ENCODE measurements at places on chromosomes 12 and 14. TPM values are rescaled to one million over a fixed set of nuclear protein-coding genes. Genes with fewer than 3 reads are reported as not detected.

NUBPL gene
- 19.5 TPM for total RNA-seq

ANO4 gene
- total RNA-seq, result 0.30 TPM

PGF gene
- total RNA-seq, result 9.4 TPM

PRB2 gene
- not detected for total RNA-seq

SINHCAF gene
- total RNA-seq, result 10.3 TPM

KRT6A gene
- not detected for total RNA-seq

PIK3C2G gene
- not detected for total RNA-seq

NEUROD4 gene
- total RNA-seq, result not detected

GRCh38 chr12:4174417-4174816 lies 99.1 kb upstream of the CCND2 start:
- no peak for DNase-seq

GRCh38 chr14:77065851-77066577 lies 32.0 kb upstream of the CIPC start:
- peak; percentile 31 for DNase-seq

- no peak for DNase-seq
These were observed 86.6 kb upstream of the OTX2 start for GRCh38 chr14:56896922-56897321.

- no peak for DNase-seq
These were observed 1435.9 kb upstream of the TMEM132C start for GRCh38 chr12:126830778-126831680.

DNA sequence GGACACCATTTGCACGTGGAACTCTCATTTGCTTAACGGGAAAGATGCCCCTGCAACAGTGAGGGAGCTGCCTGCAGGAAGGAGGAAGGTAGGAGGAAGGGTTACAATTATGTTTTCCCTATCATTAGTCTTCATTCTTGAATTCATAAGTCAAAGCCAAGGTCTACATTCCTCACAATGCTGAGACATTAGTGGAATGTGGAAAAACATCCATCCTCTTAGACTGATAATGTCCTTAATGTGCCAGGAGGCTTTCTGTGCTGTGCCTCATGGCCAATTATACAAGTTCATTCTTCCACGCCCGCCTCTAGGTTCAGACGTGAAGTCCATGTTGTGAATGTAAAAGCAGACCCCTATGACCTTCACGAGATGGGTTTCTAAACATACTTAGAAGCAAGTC lies 1212.4 kb upstream of the TMEM132C start:
- no peak for DNase-seq

- DNase-seq, result no peak
These were observed 278.1 kb upstream of the LMO3 start for GRCh38 chr12:16884056-16884455.

- no peak for DNase-seq
These were observed 63.5 kb downstream of the TMEM132D start for GRCh38 chr12:129840145-129840884.

GRCh38 chr14:69685716-69686115 lies 74.3 kb downstream of the SUSD6 start:
- no peak for DNase-seq

- DNase-seq, result no peak
These were observed 158.2 kb downstream of the SLC38A4 start for GRCh38 chr12:46667551-46667950.

- no peak for DNase-seq
These were observed 11.3 kb downstream of the MAPK1IP1L start for GRCh38 chr14:55062517-55063351.

DNA sequence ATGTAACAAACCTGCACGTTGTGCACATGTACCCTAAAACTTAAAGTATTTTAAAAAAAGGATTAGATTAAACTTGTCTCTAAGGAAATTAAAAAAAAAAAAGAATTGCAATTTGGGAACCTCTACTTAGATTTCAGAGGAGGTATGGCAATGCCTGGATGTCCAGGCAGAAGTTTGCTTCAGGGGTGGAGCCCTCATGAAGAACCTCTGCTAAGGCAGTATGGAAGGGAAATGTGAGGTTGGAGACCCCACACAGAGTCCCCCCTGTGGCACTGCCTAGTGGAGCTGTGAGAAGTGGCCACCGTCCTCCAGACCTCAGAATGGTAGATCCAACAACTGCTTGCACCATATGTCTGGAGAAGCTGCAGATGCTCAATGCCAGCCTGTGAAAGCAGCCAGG lies 279.6 kb upstream of the CCDC196 start:
- no peak for DNase-seq

- no peak for DNase-seq
These were observed 488.8 kb downstream of the ETNK1 start for GRCh38 chr12:23113781-23114180.
